ENCODE measurements at places on chromosomes 11 and 22.

DNA sequence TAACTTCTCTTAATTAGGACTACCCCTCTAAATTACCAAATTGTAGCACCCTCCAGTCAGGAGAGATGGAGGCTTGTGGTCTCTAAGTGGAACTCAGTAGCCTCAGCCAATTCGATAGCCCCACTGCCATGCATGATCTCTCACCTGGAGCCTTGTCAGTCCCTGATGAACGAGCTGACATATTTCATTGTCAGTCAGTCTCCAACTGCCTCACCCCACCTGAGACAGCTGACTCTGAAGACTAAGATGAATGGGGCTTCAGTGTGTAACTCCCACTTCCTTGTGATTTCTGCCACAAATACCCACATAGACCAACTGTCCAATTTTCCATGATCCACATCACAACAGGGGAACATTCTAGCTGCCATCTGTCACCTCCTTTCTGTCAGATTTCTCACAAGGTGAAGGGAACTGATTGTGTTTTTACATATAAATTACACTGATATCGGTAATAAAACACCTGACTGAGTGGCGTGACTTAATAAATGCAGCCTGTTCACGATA lies 206.5 kb downstream of the FAM181B start:
- no peak for DNase-seq

- DNase-seq = no peak
These were observed 28.9 kb upstream of the SLC25A1 start for GRCh38 chr22:19207401-19207808.

DNA sequence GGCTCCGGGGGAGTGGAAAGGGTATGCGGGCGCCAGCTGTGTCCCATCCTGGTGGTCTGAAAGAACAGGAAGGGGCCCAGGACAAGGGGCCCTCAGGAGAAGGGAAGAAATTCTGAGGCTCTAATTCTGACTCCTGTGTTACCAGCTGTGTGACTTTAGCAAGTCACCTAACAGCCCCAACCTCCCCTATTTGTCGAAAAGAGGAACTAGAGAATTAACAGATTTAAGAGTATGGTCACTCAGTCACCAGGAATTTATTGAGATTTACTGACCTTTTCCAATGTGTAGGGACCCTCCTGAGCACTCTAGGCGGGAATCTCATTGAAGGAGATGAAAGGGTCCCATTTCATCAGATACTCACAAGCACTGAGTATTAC lies 14.6 kb downstream of the RPS6KA4 start:
- DNase-seq = no peak

GRCh38 chr11:12272821-12273617 lies 104.4 kb upstream of the PARVA start:
- DNase-seq = no peak

DNA sequence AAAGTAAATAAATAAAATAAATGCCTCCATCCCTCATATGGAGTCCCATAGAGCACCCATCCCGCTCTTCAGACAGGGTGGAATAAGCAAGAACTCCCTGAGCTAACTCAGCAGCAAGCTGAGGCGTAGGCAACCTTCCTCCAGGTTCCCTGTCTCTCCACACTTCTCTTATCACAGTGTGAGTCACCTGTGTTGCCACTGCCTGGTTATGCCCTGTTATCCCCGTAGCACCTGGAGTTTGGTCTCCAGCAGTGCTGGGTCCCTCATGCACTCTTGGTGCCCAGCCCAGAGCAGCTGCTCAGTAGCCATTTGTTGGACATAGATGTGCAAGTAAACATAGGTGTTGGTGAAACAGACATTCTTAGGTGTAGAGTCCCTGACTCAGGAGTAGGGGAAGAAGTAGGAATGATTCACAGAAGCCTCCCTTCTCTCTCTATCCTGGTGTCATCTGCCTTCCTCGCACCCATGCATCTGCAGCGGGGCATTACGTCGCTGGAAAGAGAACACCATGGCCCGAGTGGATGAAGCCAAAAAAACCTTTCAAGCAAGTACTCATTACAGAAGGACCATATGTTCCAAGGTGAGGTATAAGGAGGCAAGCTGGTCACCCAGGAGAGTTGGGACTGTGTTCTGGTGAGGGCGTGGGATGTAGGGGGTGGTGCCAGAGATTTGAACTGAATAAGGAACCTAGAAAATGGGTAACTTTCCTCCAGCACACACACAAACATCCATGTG lies 56.0 kb downstream of the PISD start:
- DNase-seq = no peak

GRCh38 chr11:17876827-17877226 lies 136.0 kb downstream of the SERGEF start:
- no peak for DNase-seq

- no peak for DNase-seq
These were observed 503.4 kb downstream of the DLG2 start for GRCh38 chr11:85123752-85124231.

DNA sequence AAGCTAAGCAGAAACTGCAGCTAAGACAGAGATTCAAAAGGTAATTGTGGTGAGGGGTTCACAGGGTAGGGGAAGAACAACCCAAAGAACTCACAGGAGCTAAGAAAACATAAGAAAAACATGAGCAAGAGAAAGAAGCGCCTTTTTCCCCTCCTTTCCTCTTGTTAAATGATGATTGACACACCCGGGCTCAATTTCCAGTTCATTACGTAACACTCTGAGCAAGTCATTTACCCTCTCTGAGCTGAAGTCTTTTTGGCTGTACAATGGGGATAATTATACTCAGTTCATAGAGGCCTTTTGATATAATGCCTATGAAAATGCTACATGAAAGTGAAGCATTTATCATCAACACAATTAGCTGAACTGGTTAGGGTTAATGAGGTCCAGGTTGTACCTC lies 17.2 kb downstream of the LRP4 start:
- no peak for DNase-seq

DNA sequence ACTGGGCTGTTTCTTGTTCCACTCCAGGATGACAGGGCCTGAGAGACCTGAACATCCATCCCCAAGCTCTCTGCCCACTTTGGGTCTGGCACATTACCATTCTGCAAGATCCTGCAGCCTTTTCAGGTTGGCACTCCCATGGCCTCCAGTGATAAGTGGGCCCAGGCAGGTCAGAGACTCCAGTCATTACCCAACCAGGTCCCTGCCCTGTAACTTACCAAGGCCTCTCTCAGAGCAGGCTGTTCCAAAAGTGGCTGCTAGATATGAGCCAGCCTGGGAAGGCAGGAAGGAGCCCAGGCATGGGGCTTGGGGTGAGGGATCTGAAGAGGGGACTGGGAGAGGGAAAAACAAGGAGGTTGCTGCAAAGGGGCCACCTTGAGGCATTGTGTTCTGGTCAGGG lies 35.9 kb downstream of the KCNQ1OT1 start:
- no peak for DNase-seq
